ENCODE measurements at places on chromosomes 5 and 9.

GRCh38 chr9:17987189-17987588 is 408.3 kb downstream of the SH3GL2 start:
- no peak for DNase-seq

GRCh38 chr9:89743573-89744254 is 138.9 kb downstream of the GADD45G start:
- DNase-seq: peak; percentile 52

DNA sequence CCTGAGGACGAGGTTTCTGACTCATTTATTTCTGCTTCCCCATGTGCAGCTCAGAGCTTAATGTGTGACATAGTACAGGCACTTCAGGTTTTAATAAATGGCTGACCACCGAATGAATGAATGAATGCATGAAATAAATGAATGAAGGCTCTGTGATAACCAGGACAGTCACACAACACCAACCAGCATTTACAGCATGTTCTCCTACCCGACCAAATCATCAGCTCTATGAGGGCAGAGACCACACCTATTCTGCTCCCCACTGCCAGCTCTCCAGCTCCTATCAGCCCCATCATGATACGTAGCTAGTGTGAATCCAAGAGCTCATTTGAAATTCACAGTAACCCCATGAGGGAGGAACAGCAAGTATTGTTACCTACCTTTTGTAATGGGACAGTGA is 4.8 kb downstream of the TMOD1 start:
- no peak for DNase-seq

DNA sequence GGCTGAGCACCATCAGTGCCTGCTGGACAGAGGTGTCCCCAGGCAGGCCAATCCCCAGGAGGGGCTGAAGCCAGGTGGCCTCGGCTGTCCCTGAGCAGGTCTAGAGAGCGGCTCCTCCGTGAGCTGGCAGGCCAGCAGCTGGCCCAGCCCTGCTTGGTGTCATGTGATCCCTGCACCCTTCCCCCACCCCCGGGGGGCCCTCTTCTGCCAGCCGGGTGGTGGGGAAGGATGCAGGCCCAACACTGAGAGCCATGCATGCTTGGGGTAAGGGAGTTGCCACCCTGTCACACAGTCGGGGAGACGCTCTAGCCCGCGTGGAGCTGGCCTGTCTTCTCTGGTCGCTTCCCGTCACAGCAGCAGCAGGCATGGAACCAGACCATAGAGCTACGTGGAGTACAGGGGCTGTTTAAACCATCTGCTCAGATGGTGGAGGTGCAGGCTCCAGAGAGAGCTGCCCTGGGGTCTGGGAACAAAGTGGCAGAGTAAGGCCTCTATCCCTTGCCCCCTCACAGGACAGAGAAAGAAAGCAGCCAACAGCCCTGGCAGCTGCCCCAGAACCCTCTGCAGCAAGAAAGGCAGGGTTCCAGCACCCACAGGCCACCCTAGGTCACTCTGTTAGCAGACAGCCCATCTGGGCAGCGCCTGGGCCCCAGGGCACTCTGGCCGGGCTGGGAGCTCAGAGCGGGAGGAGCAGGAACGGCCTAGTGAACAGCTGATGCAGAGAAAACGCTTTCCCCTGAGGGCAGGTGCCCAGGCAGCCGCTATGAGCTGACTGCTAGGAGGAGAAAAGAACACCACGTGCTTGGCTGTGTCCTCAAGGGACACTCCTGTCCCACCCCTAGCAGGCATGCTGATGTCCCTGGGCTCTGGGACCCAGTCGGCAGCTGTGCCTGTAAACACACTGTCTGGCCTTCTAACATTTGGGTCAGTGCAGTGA is 6.8 kb downstream of the RALGDS start:
- no peak for DNase-seq

DNA sequence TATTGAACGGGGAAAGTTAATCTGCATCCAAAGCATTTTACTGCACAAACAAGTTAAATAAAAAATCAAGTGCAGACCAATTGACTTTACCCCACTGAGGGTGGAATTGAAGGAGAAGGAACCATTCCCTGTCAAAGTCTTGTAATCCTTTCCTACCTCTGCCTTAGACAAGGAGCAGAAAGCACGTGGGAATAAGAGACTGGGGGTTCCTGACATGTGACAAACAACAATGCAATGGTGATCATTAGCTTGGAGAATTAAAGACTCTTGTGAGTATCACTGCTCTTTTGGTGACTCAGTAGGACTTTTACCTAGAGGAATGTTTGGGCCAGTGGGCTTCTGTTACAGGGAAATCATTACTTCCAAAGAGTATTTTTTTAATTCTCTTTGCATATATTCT is 779.5 kb downstream of the TLR4 start:
- no peak for DNase-seq

- DNase-seq: no peak
Measured at GRCh38 chr9:131554087-131554842, 8.9 kb downstream of the PRRT1B start.

- DNase-seq: no peak
Measured at GRCh38 chr9:14323985-14324650, 10.2 kb upstream of the NFIB start.
